ENCODE measurements at places on chromosomes 1 and 21.

DNA sequence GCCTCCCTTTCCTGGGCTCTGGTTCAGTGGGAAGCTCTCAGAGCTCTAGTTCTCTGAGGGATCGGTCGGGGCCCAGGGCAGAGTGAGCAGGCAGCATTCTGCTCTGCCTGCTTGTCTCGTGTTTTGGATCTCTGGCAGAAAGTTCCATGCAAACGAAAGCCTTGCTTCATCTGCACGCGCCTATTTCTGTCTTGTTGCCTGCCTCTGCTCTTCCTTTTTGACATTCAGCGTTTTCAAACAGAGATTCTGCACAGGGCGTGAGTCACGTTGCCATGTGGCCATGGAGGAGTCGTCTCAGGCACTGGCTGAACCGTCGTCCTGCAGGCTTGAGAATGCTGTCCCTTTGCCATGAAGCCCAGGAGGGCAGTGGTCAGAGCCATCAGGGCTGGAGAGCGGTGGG, 20.3 kb downstream of the AJAP1 start:
- H3K27ac ChIP-seq = no peak overlapping the region
- peaks cover 15% of the 10 kb centered on the region for H3K4me1 ChIP-seq
- no peak overlapping the region for H3K4me3 ChIP-seq
- H3K27me3 ChIP-seq = peaks cover 7% of the 10 kb centered on the region

DNA sequence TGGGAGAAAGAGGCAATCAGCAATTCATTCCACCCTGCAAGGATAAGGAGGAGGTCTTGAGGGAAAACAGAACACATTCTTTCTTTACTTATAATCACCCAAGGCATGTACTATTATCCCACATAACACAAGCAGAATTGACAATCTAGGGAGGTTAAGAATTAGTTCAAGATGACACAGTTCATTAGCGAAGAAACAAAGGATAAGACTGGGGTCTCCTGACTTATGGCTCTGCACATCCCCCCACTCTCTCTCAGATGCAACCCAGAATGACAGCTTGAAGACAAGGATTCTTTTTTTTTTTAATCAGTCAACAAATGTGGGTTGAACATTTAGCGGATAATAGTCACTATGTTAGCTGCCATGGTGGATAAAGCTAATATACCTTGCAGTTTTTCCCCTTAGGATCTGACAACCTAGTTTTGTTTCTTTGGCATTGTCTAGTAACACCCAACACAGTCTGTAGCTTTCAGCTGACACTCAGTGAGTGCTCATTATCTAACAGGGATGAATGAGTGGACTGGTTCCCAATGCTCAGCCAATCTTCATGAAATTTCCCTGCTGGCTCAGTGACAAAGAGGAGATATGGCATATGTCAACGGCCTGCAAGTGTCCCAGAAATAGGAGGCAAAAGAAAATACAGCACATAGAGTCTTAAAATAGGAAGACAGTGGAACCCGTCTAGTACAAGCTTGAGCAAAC, 35.1 kb downstream of the RXRG start:
- H3K4me3 ChIP-seq = no peak overlapping the region
- no peaks in the 10 kb centered on the region for H3K36me3 ChIP-seq
- no peaks in the 10 kb centered on the region for H3K4me1 ChIP-seq
- no peaks in the 10 kb centered on the region for H3K27me3 ChIP-seq

GRCh38 chr1:7050751-7051665, 265.8 kb downstream of the CAMTA1 start:
- no peak overlapping the region for H3K4me3 ChIP-seq
- no peaks in the 10 kb centered on the region for H3K36me3 ChIP-seq
- no peak overlapping the region for H3K27ac ChIP-seq
- peaks cover 4% of the 10 kb centered on the region for H3K27me3 ChIP-seq

DNA sequence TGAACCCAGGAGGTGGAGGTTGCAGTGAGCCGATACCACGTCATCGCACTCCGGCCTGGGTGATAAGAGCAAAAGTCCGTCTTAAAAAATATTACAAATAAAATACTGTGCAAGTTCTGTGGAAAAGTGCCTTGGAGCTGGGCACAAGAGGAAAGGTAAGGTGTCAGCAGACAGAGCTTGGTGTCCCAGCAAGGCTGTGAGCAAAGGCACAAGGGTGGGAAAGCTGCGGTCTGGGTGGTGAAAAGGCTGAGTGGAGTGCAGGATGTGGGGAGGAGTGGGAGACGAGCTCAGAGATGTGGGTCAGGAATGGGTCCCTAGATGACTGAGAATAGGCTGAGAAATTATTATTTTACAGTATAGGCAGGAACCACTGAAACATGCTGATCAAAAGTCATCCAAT, 150.6 kb downstream of the RHOU start:
- no peak overlapping the region for H3K4me3 ChIP-seq
- H3K4me1 ChIP-seq = peaks cover 29% of the 10 kb centered on the region
- no peaks in the 10 kb centered on the region for H3K36me3 ChIP-seq
- H3K27me3 ChIP-seq = no peaks in the 10 kb centered on the region

- no peak for DNase-seq
- peaks cover 14% of the 10 kb centered on the region for H3K4me1 ChIP-seq
- H3K27ac ChIP-seq = no peak overlapping the region
These were observed 19.7 kb upstream of the EPS8L3 start for GRCh38 chr1:109783436-109783835.
